ENCODE measurements at places on chromosomes 3 and 15. TPM values are rescaled to one million over a fixed set of nuclear protein-coding genes. Genes with fewer than 3 reads are reported as not detected.

The SLC7A14 gene
- not detected for total RNA-seq

The GATM gene
- total RNA-seq, result 2.2 TPM

The SCAPER gene
- total RNA-seq, result 27.2 TPM

The KBTBD12 gene
- not detected for total RNA-seq

The ACKR4 gene
- not detected for total RNA-seq

The HAUS2 gene
- total RNA-seq, result 12.0 TPM

The TMF1 gene
- total RNA-seq, result 41.3 TPM

The CLDN11 gene
- total RNA-seq, result not detected

The MCF2L2 gene
- total RNA-seq, result 3.1 TPM

The CSTA gene
- total RNA-seq, result 5.5 TPM

The OXTR gene
- 0.22 TPM for total RNA-seq

The LIPH gene
- not detected for total RNA-seq

The TRH gene
- total RNA-seq, result not detected

The SELENOK gene
- total RNA-seq, result 80.0 TPM

The ADPRH gene
- 3.0 TPM for total RNA-seq

The INSYN1 gene
- total RNA-seq, result not detected

The PRSS50 gene
- total RNA-seq, result 0.11 TPM

The SLC2A2 gene
- not detected for total RNA-seq

The MRAS gene
- total RNA-seq, result 4.9 TPM

The CDHR4 gene
- total RNA-seq, result not detected

The NPAP1 gene
- not detected for total RNA-seq

The ALAS1 gene
- total RNA-seq, result 12.6 TPM

The EFCC1 gene
- 0.19 TPM for total RNA-seq

The TGM5 gene
- total RNA-seq, result not detected

The GOLGA8J gene
- 0.22 TPM for total RNA-seq

The CLDN18 gene
- total RNA-seq, result not detected

The IL1RAP gene
- total RNA-seq, result 14.8 TPM

The CCR5 gene
- 0.95 TPM for total RNA-seq

The FOXB1 gene
- total RNA-seq, result 0.27 TPM

The KLHL6 gene
- 41.5 TPM for total RNA-seq

The CCDC9B gene
- total RNA-seq, result 2.0 TPM

The IL5RA gene
- total RNA-seq, result not detected

The FBXO22 gene
- total RNA-seq, result 9.7 TPM

The GPR15 gene
- total RNA-seq, result 3.5 TPM

The ALDH1A2 gene
- not detected for total RNA-seq

The CCK gene
- not detected for total RNA-seq

The NR2E3 gene
- not detected for total RNA-seq

The ATP13A5 gene
- not detected for total RNA-seq

The RPP14 gene
- 14.8 TPM for total RNA-seq

The HRG gene
- total RNA-seq, result not detected

The KIF23 gene
- total RNA-seq, result 0.30 TPM

The PCOLCE2 gene
- total RNA-seq, result not detected

The LRRN1 gene
- not detected for total RNA-seq

The PAK6 gene
- total RNA-seq, result not detected

The DUT gene
- 128 TPM for total RNA-seq

The GCSAM gene
- 24.9 TPM for total RNA-seq

The ATP13A3 gene
- total RNA-seq, result 81.8 TPM

The TLR9 gene
- 0.27 TPM for total RNA-seq

The KCNMB3 gene
- 0.61 TPM for total RNA-seq

The TEX55 gene
- total RNA-seq, result not detected

The COL6A5 gene
- not detected for total RNA-seq

The DNAH12 gene
- 0.51 TPM for total RNA-seq

The RNF7 gene
- 57.3 TPM for total RNA-seq

The CPNE9 gene
- total RNA-seq, result 0.35 TPM

The TRIM71 gene
- total RNA-seq, result not detected

The GHRL gene
- 3.8 TPM for total RNA-seq

The ITIH1 gene
- not detected for total RNA-seq

The HDAC11 gene
- 8.0 TPM for total RNA-seq

The AGBL1 gene
- not detected for total RNA-seq

Data from naive thymus-derived CD4-positive, alpha-beta T cell (primary cell).